ENCODE measurements at places on chromosomes 13 and 19.

- DNase-seq: no peak
Observed at GRCh38 chr13:79373916-79374315, 32.1 kb downstream of the RBM26 start.

- DNase-seq: no peak
Observed at GRCh38 chr19:6032381-6032780, 54.4 kb upstream of the RANBP3 start.

GRCh38 chr19:14686411-14686810 is 3.4 kb upstream of the ZNF333 start:
- DNase-seq: no peak

GRCh38 chr13:20487927-20488326 is 37.7 kb downstream of the CRYL1 start:
- DNase-seq: no peak

DNA sequence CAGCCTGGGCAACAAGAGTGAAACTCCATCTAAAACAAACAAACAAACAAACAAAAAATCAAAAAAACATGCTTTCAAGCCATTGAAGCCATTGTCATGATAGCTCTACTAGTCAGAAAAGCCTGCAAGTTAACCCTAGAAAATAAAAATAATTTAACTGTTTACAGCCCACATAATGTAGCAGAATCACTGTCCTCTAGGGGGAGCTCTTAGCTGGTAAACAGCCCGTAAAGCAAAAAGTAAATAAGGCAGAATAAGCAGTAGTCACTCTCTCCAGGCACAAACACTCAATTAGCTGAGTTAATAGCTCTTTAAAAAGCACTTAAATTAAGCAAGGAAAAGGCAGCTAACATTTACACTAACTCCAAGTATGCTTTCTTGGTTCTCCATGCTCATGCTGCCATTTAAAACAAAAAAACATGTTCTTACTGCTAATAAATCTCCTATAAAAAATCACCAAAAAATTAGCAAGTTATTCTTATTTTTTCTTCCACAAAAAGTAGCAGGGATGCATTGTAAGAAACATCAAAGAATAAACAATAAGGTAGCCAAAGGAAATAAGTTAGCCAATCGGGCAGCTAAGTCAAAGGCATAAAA is 11.3 kb downstream of the LILRB4 start:
- peak; percentile 37 for DNase-seq

DNA sequence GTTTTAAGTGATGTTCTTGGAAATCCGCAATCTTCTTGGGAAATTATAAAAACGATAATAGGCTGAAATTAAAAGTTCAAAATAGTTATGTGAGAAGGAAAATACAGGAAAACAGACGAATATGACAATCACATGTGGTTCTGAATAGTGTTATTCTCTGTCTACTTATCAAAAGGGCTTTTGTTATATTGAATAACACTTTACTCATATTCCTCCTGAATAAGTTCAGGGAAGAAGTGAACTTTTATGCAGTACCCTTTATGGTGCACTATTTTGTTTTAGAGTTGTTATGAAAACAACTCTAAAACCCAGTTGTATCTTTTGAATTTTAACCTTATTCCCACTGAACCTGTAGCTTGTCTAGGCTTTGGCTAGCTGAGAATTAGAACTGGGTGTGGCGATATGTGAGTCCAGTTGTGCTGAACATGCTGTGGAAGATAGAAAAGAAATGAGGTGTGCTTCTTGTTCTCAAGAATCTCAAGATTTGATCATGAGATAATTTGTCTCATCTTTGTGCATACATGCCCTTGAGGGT is 384.4 kb downstream of the LMO7 start:
- DNase-seq: no peak

- peak; percentile 56 for DNase-seq
Observed at GRCh38 chr13:73832128-73832588, 302.0 kb downstream of the KLF12 start.

GRCh38 chr19:14830702-14831101 is 4.3 kb downstream of the OR7A5 start:
- DNase-seq: no peak

DNA sequence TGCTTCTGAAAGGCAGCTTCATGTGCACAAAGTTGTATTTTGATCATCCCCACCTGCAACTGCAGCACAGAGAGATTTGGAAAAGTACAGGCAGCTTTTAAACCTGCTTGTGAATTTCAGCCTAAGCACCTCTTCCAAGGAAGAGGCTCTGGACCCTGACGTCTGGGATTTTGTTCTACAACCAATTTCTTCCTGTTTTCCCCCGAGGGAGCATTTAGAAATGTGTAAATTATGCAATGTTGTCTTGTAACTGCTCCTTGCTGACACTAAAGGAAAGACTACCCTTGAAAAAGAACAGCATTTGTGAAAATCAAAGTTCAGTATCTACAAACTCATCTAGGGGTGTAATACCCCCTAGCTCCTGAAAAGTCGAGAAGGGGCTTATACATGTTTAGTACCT is 15.4 kb downstream of the MED26 start:
- DNase-seq: no peak

DNA sequence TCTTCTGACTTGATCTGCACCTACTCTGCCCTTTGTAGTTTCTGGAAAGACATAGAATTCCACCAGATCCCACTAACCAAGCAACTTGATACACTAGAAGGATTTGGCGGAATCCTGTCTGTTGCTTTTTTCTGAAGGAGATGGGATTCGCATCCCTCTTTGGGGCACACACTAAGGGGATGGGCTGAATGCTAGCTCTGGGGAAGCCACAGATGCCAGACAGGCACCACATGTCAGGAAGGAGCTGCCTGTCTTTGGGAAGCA is 52.1 kb downstream of the SERP2 start:
- DNase-seq: no peak

GRCh38 chr19:55066107-55066709 is 3.3 kb upstream of the RDH13 start:
- no peak for DNase-seq

DNA sequence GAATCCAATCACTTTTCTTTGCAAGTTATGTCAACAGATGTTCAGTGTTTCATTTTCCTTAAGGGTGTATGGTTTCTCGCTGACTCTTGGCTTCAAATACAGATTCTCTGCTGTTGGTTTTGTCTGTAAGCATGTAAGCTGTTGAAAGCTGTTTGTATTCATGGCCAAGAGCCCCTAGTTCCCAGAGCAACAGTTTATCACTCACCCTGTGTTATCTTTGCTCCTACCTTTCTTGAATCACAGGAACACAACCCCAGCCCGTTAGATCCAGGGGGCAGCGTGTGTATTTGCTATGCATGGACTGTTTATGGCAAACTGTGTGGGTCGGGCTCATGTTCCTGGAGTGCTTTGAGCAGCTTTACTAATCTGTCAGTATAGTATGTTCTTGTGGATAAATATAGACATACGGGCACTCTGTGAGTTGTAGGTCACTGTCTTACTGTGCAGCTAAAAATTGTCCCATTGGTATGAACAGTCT is 28.9 kb downstream of the FRY start:
- DNase-seq: no peak

- no peak for DNase-seq
Observed at GRCh38 chr19:11306337-11306736, 10.4 kb downstream of the TSPAN16 start.

DNA sequence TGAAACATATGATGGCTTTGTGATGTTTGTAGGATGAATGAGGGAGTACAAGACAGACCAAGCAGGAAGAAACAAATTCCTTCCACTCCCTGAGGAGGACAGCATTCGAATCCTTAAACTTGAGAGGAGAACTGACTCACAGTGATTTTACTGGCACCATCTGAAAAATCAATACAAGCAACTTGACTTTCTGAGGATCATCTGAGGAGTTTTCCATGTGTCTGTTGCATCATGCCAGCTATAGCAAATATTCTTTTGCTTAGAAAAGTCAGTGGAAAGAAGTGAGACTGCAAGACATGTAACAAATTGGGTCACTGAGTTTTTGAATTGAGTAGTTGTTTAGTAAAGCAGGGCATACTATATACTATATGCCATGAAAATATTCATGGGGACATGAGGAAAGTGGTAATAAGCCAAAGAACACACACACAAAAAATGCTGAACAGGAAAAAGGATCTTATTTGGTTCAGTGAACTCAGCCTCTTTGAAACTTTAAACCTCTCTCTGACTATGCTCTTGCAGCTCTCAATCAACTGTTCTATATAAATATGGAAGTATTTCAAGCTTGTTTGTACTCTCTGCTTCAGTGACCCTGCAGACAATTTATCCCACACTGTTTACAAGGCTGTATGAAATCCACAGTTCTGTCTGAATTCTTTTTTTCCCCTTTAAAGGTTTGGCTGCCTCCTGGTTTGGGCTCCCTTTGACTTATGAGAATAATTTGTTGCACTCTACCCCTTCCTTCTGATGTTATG is 35.5 kb downstream of the SERTM1 start:
- DNase-seq: no peak

- DNase-seq: no peak
Observed at GRCh38 chr19:5973867-5974635, 3.9 kb downstream of the RANBP3 start.

DNA sequence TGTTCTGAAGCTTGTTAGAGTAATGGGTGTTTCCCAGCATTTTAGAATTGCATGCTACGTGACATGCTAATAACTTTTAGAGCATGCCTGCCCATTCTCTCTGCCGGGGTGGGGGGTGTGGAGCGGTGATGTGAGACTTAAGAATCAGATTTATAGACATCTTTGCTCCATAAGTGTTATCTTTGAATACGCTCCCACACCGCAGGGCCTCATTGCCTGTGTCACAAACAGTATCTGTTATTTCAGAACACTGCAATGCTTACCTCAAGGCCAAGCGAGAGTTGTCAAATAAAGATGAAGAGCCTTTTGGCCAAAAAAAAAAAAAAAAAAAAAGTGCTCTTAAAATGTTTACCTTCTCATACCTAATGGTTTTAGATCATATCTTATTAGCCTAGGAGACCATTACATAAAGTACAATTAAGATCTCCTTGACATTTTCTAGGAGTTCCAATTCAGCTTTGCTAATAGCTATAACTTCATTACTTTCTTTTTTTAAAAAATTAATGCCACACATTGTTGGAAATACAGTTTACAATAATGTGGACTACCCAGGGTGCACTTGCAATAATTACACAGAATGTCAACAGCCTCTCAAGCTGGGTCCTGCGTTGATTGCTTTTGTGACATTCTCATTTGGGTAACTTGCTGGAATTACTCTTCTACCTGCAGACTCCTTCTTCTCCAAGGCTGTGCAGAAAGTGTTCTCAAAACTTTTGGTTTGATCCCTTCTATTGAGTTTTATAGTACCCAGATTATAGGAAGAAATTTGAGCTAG is 525.3 kb downstream of the KLF12 start:
- no peak for DNase-seq

DNA sequence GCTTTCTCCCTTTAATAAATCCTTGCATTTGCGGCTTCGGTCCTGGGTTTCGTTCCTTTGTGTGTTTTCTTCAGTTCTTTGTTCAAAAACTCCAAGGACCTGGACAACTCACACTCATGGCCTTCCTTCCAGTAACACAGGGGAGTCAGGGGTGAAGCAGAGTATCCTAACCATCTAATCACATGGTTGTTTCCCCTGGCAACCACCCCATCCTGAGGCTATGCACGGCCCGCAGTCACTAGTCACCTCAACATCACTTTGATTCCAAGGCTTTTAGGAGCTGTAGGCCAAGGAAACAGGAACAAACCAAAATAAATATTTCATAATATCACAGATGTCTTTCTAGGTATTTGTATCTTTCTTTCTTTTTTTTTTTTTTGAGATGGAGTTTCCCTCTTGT is 28.9 kb downstream of the ZNF101 start:
- peak; percentile 8 for DNase-seq

DNA sequence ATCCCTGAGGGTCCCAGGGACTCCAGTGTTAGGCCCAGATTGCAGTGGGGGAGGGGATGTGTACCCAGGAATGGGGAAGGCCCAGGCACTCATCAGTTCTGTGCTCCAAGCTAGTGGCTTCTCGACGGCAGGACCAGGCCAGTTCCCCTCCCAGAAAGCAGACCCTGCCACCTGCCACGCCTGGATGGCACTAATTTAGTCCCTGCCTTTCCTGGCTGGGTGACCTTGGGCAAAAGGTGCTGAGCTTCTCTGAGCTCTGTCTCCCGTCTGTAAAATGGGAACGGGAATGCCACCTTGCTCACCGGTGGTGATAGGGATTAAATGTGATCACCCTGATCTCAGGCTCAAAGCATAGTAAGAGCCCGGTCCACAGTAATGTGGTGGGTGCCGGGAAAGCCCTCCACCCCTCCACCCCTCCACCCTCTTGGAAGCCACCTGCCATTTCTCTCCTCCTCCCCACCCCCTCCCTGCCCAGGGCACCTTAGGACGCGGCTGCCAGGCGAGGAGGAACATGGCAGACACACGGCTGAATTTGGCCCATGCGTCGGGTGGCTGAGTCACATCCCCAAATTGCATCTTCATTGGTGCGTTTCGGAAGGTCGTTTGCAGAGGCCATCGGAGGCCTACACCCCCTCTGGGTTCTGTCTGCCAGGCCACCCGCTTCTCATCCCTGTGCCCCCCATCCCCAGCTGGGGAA is 2.3 kb downstream of the KCNN1 start:
- DNase-seq: no peak

GRCh38 chr19:47026889-47027288 is 7.3 kb downstream of the NPAS1 start:
- no peak for DNase-seq

DNA sequence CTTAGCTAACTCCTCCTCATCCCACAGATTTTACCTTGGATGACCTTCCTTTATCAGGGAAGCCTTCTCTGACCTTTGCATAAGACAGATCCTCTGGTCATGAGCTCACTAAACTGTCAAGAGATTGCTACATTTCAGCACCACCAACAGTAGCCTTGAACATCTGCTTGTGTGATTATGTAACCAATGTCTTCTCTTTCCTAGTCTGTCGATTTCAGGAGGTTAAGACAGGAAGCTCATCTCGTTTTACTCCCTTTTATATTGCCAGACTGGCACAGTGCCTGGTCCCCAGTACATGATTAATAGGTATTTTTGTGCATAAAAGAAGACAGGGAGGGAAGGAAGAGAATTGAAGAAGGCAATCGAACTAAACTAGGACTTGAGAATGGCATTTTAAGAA is 1697.7 kb downstream of the EFNB2 start:
- no peak for DNase-seq

DNA sequence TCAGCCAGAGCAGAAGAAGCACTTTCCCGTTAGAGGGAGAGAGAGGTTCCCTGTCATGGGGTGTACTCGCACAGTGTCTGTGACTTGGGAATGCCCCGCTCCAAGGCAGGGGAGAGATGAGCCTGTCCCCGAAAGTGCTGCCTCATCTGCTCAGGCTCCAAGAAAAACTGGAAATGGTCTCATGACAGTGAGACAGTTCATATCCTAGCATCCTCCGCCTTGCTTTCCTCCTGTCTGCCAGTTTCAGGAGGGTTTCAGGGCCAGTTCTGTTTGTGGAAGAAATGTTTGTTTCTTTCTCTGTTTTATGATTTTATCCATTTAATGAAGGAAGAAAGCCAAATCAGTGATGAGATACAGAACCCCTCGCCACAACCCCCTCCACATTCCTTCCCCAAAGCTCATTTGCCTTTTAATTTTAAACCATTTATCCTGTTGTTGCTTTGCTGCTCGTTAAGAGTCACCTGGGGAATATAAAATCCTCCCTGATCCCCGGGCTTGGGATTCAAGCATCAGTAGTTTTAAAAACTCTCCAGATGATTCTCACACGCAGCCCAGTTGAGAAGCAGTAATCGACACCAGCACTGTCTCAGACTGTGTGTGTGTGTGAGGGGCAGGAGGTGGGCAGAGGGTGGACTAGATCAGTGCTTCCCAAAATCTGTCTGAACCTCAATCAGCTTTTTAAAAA is 144.6 kb upstream of the UBL3 start:
- DNase-seq: no peak

- DNase-seq: no peak
Observed at GRCh38 chr19:17389957-17390664, 3.9 kb downstream of the CCDC194 start.

Measured in SJSA1 (cell line).